Lung (tissue), 17 donors: ENCODE measurements at places on chromosomes 6 and 20.

DNA sequence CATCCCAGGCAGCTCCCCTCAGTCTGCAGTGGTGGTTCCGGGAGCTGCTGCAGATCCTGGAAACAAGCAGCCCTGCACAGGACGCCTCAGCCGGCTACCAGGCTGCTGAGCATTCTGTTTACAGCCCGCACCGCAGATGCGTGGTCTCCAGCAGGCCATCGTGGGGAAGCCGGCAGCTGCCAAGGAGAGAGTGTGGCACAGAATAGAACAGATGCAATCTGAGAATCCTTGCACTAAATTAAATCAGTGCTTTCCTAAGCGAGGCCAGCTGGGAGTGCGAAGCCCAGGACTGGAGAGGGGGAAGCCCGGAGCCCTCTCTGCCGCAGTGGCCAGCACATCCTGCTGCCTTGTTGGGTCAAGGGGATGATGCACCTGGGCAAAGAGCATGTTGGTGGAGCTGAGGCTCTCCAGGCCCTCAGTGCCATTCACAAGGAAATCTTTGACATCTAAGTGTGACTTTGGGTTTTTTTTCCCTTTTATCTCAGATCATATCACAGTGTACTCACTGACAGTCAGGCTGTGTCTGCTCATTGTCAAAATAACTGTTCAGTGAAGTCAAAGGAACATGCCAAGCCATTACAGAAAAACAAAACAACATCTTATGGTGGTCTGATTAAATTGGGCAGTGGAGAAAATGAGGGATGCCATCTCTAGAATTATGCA lies 118.1 kb downstream of the SYNDIG1 start:
- DNase-seq, result peak; percentile 59

- DNase-seq, result no peak
Measured at GRCh38 chr6:30820193-30820592, 64.1 kb upstream of the DDR1 start.

DNA sequence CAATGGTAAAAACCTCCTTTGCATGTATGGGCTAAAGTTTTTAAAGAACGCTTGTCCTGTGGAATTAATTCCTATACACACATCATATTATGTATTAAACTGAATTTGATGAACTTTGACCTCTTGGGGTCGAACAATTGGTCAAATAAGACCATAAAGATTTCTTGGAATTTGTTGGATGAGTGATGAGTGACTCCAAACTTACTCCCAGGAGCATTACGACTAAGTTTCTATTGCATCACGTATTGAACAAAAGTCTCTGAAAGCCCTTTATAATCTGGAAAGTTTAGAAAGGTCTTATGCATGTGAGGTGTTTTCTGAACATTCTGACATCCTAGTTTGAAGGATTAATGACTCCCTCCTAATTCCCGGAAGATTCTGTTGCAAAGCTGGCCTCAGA lies 126.9 kb upstream of the BMP5 start:
- DNase-seq, result no peak

DNA sequence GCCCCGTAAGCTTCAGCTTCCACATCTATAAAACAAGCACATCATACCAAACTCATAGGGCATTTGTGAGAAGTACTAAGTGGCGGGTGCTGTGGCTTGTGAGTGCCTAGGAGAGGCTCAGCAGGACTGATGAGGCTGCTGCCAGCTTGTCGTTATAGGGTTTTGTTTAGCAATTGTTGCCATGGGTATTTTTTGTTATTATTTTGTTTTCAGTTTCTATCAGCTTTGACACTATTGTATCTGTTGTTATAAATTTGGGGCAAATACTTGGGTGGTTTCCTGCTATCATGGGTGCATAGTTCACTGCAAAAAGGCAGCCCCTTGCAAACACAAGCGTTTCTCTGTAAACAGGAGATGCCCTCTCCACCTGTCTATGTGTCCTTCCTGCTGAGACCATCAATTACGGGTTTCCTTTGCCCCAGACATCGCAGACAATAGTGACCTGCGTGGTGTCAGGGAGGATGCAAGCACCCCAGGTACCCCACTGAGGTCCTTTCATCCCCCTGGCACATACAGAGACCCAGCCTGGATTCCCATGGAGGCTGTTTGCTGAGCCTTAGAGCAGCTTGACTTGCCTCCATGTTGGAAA lies 3.1 kb upstream of the CCDC167 start:
- DNase-seq, result no peak

- no peak for DNase-seq
Measured at GRCh38 chr6:36098920-36099647, 31.2 kb upstream of the MAPK13 start.

DNA sequence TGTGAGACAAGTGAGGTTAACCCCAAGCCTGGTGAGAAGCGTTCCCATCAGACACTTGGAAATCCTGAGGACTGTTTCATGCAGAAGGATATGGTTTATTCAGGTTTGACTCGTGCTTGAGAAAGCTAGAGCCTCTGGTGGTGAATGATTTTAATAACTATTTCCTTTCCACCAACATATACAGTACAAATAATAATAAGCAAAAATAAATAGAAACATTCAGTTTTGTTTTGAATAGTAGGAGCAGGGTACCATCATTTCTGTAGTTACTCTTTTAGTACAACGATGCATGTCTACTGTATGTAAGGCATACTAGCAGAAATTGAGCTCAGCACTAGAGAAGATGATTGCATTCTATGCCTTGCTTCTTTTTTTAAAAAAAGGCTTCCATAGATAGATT lies 33.5 kb downstream of the PLG start:
- DNase-seq, result no peak

DNA sequence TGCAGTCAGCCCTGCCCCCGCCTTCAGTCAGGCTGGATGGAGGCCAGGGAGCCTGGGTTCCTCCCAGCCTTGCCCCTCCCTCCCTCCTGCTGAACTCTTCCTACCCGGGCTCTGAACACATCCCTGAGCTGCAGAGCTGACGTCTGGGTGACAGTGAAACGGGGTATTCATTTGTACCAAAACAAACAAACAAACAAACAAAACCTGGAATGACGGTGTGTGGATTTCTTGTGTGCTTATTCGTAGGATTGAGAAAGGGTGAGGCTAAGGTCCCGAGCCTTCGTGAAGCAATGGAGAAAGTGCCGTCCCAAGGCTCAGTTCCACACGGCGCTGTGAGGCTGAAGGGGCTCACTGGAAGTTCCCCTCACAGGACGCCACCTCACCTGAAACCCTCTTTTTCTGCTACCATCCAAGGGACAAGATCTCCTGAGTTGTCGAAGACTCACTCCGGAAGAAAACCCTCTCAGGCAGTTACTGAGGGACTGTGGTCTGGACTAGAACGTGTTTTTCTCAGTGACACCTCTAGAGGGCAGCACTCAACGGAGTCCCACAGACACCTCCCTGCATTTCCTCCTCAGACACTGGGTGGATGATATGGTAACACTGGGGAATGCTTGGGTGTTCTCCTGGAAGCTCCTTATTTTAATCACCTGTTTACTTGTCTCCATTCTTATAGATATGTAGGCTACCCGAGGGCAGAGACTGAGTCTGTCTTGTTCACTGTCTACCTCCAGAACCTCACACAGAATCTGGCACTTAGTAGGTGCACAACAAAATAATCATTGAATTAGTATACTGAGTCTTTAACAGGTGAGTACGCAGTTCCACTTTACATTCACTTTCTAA lies 27.3 kb downstream of the GSTA3 start:
- DNase-seq, result peak; percentile 81

DNA sequence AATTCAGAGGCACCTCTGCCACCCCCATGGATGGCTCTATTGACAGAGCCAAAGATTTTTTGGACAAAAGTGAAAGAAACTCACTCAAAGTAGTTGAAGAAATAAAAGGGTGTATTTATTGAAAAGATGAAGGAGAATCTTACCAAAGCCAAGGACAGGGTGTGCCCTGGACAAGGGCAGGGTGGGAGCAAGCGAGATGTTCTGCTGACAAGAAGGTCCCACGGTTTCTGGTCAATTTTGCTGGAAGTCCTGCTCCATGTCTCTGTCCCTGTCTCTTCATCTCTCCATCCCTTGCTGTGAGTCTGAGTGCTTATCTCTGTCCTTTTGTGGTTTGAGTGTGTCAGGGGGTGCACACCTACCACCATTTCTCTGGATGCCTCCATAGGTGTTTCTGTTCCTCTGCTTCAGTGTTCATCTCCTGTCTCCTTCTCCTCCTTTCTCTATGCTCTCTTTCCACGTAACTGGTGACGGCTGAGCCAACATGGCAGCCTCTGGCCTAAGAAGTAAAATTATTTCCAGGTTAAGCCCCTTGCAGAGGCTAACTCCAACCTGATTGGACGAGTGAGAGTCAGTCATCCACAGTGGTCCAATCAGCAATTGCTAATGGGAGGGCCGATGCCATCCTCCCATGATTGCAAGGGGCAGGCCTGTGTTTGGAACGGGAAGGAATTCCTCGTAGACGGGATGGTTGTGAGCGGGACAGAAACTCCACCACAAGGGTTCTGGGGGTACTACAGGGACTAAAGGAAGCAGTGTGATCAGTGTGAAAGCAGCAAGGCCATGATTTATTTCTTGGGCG lies 502.1 kb upstream of the CDH4 start:
- no peak for DNase-seq

DNA sequence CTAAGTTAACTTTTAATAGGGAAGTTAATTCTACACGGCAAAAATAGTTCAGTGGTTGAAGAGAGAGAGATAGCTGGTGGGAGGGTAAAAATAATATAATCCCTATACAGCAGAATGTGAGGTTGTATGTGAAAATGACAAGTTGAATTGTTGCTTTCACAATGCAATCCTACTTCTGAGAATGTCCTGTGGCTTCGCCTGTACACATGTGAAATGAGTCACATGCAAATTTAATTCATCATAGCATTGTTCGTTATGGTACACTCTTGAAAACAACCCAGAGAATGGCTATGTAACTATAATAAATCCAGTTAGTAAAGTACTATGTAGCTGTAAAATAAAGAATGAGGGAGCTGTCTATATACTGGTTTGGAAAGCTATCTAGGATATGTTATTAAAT lies 46.0 kb upstream of the HINT3 start:
- no peak for DNase-seq

DNA sequence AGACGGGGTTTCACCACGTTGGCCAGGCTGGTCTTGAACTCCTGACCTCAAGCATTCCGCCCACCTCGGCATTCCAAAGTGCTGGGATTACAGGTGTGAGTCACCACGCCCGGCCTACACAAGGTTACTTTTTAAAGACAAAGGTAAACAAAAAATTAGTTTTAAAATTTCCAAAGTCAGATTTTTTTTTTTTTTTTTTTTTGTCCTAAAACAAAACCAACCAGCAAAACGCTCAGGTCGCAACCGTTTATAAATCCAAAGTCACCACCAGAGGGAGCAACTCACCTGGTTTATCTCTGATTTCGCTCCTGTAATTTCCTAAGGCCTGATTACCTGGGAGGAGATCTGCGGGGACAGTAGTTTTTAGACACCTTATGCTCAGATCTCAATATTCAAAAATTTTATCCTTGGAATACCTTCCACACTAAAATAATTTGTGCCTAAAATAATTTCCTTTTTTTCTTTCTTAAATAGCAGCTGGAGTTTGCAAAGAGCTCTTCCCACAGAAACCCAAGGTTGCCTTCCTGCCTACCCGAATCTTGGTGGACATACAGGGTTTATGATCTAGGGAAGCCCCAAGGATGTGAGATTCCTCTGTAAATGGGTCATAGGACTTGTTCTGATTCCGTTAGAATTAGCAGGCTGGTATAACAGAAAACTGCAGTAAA lies 19.8 kb upstream of the TREM1 start:
- DNase-seq, result peak; percentile 52

GRCh38 chr6:39493777-39494176 lies 171.3 kb upstream of the KCNK16 start:
- DNase-seq, result no peak

DNA sequence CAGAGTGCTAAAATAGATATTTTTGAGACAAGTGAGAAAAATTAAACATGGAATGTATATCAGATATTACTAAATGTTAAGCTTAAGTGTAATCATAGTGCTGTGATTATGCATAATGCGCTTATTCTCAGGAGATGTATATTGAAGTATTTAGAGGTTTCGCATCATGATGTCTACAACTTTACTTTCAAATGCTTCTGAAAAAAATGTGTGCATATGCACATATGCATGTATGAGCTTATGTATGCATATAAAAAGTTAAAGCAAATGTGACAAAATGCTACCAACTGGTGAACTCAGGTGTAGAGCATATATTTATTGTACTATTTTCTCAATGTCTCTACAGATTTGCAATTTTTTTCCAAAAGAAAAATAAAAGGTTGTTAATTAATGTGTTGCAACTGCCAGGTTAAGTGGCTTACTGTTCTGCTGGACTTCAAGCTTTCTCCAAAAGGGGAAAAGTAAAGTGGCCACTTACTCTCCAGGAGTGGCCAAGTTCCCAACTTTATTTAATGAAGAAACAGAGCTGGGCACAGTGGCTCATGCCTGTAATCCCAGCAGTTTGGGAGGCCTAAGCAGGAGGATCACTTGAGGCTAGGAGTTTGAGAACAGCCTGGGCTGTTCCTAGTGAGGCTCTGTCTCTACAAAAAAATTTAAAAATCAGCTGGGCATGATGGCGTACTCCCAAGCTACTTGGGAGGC lies 48.9 kb downstream of the B4GALT5 start:
- DNase-seq, result no peak

- DNase-seq, result no peak
Measured at GRCh38 chr6:4802312-4802935, 26.2 kb downstream of the CDYL start.

DNA sequence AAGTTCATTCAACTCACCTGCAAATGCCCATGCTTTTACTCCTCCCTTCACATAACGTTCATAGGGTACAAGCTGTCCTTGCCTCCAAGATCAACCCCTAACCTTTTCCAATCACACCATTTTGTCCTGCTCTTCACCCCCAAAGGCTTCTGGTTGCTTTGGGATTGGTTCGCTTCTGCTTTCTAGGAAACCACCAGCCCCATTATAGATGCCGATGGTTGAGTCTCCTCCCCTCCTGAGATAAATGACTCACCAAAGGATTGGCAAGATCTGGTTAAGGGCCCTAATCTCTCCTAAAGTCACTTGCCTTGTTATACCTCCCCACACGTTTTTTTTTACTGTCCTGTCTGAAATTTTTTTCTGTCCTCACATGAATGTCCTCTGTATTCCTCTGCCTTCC lies 311.4 kb downstream of the HACE1 start:
- no peak for DNase-seq

- DNase-seq, result peak; percentile 33
Measured at GRCh38 chr20:3046677-3047462, 1.0 kb downstream of the MRPS26 start.

GRCh38 chr6:149961728-149962425 lies 1.9 kb upstream of the ULBP1 start:
- no peak for DNase-seq
